ENCODE measurements at places on chromosomes 3 and 15.

GRCh38 chr3:81749265-81749664, 12.2 kb downstream of the GBE1 start:
- no peak for DNase-seq

GRCh38 chr3:60998858-60999257, 252.4 kb downstream of the FHIT start:
- DNase-seq, result no peak

GRCh38 chr3:5110337-5110736, 11.8 kb upstream of the ARL8B start:
- DNase-seq, result no peak

GRCh38 chr15:66841953-66842681, 140.1 kb downstream of the SMAD6 start:
- DNase-seq, result no peak

DNA sequence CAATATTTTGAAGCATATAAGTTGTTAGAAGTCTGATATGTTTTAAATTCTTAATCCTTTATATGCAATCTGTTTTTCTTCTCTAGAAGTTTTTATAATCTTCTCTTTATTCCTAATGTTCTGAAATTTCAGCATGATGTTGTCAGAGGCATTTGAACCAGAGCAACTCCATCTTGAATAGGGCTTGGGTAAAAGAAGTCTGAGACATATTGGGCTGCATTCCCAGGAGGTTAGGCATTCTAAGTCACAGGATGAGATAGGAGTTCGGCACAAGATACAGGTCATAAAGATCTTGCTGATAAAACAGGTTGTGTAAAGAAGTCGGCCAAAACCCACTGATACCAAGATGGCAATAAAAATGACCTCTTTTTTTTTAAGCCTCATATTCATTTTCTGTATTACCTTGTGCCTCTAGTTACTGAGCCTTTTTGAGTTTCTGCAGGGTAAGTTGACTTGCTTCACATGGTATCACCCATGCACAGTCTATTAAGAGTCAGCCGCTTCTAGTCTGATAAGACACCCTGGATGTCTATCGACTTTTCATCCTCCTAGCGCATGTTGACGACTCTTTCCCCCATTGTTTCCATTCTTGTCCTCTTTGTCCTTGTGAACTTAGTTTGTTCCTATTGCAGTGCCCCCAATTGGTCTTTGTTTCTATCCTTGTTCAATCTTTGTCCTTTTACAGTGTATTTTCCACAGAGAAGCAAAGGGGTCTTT, 80.8 kb upstream of the RNU6-1 start:
- DNase-seq, result no peak
